NCI-H146 (cell line): ENCODE measurements at places on chromosomes 1 and 21.

DNA sequence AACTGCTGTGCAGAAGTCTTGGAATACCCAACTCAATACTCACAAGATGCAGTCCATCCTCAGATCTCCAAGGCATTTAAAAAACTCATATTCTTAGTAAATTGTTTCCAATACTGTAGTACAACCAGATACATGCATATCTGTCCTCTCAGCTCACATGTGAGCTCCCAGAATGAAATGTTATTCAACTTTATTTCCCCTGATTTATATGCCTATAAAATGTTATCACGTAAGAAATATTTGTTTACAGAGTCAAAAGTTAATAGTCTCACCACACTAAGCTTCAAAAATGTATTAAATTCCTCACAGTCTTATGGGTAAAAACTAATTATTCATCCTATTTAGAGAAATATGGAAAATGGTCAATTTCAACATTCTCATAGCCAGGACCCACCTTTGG lies 56.6 kb downstream of the LTN1 start:
- no peak for DNase-seq

- DNase-seq, result no peak
These were observed 141.0 kb upstream of the HP1BP3 start for GRCh38 chr1:20928146-20928545.

DNA sequence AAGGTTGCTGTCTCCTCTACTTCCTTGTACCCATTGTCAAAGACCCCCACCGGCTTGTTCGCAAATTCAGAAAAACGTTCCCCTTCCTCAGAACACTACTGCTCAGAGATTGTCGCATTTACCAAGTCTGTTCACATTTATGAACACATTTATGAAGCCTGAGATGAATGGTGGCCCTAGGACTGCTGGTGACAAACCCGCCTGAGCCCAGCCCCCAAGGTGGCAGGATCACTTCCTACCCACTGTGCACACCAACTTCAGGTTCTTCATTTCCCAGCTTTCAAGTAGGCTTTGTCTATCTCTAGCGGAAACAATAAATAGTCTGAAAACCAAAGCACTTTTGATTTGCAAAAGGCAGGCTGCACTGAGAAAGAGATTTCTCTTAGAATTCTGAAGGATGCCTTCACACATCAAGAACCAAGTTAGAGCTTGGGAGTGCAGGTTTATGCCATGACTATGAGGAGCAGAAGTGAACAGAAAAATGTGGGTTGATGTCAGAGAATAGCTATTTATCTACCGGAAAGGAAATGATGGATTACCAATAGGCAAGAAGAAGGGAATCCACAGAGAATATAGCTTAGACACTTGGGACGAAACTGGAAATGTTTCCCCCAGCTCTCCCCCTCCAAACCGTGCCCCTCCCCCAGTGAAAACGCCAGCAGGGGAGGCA lies 200.5 kb downstream of the TOMM20 start:
- no peak for DNase-seq

- DNase-seq, result no peak
These were observed 113.4 kb upstream of the ATP1A1 start for GRCh38 chr1:116259663-116260062.
